Stimulated activated CD4-positive, alpha-beta T cell treated with anti-CD3 and anti-CD28 coated beads, TNF-alpha, amount 100 ng/mL, for 1 hour (primary cell): ENCODE measurements at places on chromosomes 6 and 20.

DNA sequence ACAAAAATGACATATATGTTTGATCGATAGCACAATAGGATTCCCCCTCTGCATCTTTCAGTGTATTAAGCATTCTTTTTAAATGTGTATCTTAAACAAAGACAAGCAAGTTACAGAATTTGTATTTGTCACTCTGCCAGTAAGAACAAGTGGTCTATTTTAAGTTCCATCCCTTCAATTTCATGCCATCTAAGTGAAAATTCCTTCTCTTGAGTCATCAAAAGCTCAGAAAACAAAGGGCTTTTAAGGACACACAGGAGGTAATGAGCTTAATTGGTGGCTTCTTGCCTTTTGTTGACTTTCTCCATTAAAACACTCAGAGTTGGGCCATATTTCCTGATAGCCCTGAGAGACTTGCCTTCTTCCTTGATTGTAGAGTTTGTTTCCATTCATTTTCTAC, 547.8 kb downstream of the TENT5A start:
- DNase-seq = no peak

- DNase-seq = no peak
Measured at GRCh38 chr6:48486876-48487275, 375.9 kb upstream of the PTCHD4 start.

GRCh38 chr20:57622201-57622570, 2.0 kb upstream of the ZBP1 start:
- DNase-seq = no peak

DNA sequence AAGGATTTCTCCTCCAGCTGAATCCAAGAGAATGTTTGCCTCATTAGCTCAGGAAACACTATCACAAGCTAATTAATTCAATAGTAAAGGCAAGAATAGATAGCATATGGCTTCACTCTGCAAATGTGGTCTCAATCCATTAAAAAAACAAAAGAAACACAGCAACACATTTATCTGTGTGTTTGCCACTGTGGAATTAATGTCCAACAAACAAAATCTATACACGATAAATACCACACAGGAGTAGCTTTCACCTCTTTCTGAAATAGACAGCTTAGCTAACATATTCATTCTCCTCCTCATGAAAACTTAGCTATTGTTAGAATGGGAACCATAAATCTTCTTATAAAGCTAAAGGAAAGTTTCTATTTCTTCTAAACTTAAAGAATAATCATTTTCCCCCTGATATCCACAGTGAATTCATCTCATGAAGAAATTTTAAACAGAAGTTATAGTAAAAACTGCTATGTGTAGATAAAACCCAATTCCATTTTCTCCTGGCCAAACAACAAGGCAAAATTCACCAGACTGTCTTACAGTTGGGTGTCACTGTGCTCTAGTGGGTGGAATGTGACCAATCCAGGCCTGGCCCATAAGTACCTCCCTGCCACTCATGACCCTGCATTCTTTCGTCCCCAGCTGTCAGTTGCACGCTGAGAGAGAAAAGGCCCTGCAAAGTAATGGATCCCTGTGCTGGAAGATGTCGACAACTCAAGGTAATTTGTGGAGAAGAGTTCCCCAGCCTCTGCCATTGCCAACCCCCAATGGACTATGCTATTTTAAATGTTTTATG, 92.9 kb upstream of the NRSN1 start:
- no peak for DNase-seq

DNA sequence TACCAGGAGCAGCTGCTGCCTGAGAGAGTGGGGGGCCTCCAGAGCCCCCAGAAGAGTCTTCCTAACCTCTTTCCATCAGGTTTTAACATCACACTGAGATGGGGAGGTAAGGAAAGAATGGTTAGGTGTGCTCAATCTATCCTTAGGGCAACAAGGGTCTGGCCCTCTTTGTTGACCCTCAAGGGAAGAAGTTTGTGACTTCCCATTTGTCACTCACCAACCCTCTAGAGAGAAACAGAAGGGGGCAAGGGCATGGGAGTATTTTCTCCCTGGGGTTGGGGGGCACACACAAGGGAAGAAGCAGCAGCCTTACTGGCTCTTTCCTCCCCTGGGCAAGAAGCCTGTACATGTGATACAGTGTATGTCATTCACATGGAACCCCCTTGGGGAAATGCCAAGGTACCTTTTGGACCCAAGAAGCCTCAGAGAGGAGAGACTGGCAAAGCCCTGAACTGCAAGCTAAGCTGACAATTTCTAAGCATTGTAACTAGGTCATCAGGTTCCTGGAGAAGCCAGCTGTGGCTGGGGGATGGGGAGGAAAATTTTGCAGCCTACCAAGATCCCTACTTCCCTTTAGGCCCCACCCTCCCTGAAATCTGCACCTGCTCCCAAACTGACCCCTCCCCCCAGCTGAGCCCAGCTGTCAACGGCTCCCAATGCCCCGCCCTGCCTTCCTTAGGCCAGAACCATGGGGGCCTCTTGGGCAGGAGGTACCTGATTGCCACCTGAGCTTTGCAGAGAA, 14.5 kb downstream of the BCL2L1 start:
- DNase-seq = no peak

DNA sequence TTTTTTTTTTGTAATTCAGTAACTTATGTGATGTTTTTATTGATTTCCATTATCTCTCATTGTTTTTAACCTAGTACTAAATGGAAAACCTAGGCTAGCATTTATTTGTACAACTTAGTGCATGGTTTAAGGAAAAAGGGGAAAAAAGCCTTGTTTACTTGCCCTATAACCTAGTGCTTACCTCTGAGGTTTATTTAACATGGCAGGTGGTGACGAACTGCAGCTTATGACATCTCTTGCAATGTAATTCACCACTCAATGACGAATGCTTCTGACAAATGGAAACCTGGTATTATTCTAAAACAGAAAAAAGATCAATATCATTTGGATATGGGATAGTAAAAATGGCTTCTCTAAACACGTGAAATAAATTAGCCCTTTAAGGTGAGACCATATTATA, 618.6 kb upstream of the FLRT3 start:
- no peak for DNase-seq

- no peak for DNase-seq
Measured at GRCh38 chr6:115969930-115970273, 90.8 kb downstream of the FRK start.

DNA sequence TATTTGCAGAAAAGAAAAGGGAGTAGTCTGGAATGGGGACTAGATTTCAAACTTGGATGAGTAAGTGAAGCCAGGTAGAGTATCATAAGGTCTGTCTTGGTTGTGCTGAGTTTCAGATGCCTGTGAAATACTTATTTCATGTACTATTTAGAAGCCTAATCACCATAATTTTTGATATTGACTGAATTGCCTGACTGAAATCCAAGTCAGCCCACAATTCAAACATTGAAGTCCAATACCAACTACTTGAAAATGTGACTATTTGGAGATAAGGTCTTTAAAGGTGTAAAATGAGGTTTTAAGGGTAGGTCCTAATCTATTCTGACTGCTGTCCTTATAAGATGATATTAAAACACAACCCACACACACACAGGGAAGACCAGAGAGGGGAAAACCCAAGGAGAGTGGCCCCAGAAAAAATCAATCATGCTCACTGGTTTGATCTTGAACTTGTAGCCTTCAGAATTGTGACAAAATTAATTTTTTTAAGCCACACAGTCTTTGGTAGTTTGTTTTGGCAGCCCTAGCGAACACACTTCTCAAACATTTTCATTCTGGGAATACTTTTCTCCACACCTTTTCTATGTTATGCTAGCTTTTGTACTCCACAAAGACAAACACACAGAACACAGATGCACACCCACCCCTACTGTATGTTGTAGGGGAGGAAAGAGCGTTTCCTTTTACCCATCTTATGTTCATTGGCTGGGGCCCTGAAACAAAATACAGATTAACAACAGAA, 126.3 kb downstream of the HFE start:
- no peak for DNase-seq

DNA sequence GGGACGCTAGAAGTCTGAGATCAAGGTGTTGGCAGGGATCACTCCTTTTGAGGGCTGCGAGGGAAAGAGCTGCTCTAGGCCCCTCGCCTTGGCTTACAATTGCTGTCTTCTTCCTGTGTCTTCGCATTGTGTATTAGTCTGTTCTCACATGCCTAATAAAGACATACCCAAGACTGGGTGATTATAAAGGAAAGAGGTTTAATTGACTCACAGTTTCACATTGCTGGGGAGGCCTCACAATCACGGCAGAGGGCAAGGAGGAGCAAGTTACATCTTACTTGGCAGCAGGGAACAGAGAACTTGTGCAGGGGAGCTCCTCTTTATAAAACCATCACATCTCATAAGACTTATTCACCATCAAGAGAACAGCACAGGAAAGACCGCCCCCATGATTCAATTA, 102.5 kb upstream of the ASF1A start:
- DNase-seq = no peak

DNA sequence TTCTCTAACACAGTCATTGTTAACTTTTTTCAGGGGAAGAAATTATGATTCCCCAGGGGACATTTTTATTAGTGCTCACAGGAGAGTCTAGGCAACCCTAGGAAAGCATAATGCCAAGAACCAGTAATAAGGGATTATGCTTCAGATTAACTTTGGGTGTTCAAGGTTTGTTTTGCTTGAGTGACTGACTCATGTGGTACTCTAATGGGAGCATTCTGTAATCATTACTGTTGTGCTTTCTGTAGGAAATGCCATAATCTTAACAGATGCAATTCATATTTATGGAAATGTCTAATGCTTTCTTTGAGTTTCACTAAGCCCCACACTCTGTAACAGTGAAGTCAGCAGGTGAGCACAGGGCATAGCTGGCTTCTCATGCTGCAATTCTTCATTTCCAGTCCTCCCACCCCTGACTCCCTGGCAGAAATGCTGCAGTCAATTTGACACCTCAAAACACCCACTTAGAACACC, 263.4 kb upstream of the MAN1A1 start:
- no peak for DNase-seq

DNA sequence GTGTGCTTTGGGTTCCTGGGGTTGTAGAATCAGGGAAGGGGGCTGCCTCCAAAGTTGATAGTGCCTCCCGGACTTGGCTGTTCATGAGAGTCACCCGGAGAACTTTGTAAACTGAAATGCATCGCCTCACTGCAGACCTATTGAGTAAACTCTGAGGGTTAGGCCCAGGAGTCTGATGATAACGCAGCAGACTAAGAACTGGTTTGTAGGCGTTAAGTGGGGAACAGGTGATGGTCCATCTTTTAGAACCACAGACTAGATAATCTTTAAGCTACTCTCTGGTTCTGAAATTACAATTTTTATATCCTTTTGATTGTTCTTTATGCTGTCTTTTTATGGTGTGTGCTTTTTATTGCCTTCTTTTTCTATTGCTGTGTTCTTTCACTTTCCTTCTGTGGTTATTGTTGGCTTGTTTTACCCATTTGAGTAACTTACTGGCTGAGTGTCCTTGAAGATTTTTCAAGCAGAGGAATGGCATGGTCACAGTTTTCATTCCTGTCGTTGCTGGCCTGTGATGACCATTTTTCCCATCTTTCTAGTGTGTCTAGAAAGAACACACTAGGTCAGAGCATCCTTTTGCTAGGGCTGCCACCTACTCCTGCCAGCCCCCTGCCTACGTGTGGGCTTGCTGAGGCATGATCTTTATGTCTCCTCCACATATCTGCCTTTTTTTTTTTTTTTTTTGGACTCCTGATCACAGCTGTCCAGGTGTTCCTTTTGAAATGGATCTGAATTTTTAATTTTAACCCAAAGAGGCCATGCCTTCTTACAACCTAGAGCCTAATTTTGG, 30.9 kb downstream of the LRRC1 start:
- no peak for DNase-seq

DNA sequence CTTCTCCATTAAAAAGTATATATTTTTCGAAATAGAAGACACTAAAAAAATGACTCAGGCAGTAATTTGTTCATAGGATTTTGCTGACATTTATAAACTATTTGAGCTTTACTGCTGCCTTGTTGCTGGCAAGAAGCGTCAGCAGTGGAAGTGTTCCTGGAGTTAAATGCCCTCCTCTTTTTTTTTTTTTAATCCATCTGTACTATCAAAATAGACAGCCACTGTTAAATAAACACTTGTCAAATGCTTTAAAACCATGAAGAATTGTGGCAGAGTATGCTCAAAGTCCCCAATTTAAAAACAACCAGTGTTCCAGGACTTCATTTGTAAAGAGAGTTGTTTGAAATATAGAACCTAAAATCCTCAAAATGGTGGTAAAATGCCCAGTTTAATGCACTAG, 253.8 kb downstream of the NKAIN2 start:
- no peak for DNase-seq

DNA sequence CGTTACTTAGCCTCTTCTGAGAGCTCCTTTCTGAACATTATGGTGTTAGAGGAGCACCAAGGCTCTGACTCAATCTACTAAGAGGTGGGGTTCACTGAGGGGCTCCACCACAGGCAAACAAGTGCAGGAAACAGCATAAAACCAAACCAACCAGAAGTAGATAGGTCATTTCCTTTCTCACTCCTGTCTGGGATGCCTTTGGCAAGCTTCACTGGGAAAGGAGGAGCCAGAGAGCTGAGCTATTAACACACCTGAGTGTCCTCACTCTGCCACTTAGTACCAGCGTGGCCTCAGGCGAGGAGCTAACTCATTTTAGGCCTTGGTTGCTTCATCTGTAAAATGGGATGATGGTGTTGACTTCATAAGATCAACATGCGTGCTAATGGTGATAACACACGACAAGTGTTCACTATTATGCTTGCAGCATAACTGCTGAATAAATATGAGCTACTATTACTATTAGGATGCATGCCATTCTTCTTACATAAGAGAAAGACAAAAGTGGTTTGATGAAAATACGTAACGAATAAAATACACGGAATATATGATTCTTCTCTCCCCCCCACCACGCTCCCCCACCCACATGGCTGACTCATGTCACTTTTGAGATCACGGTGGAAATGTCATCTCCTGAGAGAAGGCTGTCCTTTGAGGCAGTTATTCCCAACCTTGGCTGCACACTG, 185.4 kb downstream of the BCAS1 start:
- no peak for DNase-seq

DNA sequence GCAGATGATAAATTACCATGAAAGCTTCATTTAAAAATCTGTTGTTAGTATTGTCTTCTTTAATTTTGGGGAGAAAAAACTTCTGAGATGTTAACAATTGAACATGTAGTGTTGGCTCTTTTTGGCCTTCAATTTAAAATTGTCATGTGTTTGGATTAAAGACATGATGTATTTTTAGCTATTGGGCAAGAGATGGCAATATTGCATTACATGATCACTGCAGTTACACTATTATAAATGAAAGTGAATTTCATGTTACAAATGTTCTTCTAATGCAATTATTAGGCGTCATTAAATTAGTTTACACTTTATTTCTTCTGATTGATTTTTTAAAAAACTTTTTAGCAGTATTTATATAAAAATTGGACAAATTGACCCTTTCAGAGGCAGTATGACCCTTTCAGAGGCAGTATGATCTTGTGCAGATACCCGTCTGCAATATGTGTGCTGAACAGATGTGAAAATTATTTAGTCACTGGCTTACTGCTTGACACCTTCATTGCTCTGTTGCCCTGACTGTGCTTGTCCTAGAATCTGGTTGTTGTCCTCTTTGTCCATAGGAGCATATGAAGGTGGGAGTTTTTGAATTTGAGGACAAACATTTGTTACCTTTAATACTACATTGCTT, 25.8 kb downstream of the CDKAL1 start:
- DNase-seq = no peak

DNA sequence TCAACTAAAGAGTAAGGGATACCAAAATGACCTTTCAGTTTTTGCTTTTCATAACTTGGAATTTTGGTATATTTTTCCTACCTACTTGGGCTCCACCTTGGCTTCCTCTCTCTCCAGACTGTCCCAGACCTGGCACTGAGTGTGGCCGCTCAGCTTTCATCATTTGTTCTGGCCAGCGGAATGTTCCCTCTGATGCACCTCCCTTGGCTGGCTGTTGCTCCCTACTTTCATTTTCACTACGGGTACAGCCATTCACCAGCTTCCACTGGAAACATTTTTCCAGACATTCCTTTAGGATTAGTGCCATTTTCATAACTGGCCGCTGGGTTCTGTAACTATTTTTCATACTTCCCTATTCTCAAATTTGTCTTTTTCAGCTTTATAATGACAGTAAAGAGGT, 487.4 kb downstream of the TENT5A start:
- no peak for DNase-seq
